ENCODE measurements at places on chromosomes 16 and 17.
A peak's percentile ranks its signal among the peaks of the same experiment; 100 is the strongest.

DNA sequence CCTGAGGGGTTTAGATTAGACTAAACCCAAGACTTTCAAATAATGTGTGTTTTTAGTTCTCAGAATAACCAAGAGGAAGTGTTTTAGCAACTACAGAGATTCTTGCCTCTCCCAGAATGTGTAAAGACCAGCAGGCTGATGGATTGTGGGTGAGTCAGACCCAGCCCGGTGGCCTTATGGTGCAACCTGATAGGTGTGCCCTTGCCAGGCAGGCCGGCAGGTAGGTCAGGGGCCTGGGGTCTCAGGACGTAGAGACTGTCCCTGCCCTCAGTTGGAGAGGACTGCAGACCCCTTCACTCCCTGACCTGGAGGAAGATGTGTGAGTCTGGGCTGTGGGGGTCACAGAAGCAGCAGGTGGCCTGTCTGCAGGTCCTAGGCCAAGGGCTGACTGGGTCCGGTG, 47.2 kb upstream of the ACSF3 start:
- no peak for DNase-seq

DNA sequence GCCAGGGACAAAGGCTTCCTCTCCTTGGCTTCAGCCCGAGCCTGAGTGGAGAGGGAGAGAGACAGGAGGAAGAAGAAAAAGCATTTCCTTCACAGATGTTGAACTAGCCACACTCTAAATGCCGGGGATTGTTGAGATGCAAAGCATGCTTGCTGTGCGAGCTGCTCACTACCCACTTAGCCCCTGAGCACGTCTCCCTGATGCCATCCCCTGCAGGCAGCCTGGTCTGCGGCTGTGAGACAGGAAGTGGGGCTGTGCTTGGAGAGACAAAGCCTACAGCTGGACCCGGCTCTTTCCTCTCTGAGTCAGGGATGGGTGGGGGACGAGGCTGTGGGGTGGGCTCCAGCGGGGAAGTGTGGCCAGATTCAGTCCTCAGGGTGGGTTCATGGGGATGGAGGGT, 13.7 kb downstream of the WNT9B start:
- peak; percentile 52 for DNase-seq

GRCh38 chr16:24677388-24677787, 52.1 kb upstream of the TNRC6A start:
- no peak for DNase-seq

GRCh38 chr16:54977211-54977610, 46.5 kb downstream of the IRX5 start:
- no peak for DNase-seq

DNA sequence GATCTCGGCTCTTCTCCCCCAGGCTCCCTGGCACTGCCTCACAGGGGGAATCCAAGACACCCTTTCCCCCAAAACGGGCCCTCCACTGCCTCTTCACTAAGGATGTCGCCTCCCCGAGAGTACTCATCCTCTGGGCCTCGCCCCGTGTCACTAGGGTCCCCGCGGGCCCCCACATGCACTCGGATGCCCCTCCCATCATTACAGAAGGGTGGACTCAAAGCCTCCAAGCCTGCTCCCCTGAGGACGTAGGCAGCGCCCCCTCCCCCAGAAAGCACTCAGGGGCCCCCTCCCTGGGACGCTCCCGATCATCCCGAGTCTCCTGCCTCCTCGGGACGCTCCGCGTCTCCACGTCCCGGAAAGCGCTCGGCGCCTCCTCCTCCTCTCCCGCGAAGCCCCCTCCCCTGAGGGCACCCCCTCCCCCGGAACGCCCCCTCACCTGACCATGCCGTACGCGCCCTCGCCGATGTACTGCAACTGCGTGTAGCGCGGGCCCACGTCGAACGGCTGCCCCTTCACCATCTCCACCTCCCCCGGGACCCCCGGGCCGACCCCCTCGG, 338 bp downstream of the MAPK3 start:
- no peak for DNase-seq

- DNase-seq, result no peak
These were observed 74.1 kb downstream of the NT5M start for GRCh38 chr17:17377071-17377967.

- DNase-seq, result peak; percentile 38
These were observed 49.2 kb downstream of the MYH11 start for GRCh38 chr16:15807603-15808009.

GRCh38 chr17:40538936-40539705, 26.2 kb downstream of the CCR7 start:
- no peak for DNase-seq

GRCh38 chr17:18166894-18167293, 16.7 kb upstream of the ALKBH5 start:
- no peak for DNase-seq

DNA sequence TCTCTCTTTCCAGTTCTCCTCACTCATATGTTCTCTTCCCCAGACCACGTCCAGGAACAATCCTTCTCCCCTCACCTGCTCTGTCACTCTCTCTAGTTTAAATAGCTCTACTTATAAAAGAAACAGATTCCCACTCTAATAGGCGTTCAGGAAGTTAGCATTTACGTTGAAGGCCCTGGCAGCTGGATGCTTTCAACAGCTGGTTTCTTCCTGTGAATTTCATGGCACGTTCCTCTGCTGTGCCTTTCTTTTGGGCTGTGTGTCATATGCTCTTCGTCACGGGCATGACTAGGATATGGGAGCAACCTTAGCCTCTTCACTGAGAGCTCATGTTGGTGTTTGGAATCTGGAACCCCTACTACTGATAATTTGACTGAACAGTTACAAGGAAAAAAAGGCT, 73.2 kb downstream of the ZNF18 start:
- no peak for DNase-seq

GRCh38 chr16:69410219-69410990, 14.0 kb upstream of the CYB5B start:
- DNase-seq, result no peak

DNA sequence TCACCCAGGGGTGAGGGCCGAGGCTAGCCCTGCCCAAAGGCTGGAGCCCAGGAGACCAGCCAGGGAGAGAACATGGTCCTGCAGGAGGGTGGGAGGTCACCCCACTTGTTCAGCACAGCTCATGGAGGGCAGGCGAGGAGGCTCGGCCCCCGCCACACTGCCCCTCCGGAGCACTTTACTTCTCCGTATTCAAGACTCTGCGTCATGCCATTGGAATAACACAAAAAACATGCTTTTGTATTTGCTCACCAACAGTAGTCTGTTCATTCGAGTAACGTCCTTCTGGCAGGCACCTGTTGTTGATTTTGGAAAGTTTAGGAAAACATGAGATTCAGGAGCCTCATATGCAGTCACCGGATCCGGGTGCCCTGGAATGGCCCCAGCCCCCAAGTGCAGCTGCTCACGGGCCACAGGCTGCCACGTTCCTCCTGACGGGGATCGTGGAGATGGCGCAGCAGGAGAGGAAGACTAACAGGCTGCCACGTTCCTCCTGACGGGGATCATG, 81.1 kb upstream of the DNAH17 start:
- no peak for DNase-seq

DNA sequence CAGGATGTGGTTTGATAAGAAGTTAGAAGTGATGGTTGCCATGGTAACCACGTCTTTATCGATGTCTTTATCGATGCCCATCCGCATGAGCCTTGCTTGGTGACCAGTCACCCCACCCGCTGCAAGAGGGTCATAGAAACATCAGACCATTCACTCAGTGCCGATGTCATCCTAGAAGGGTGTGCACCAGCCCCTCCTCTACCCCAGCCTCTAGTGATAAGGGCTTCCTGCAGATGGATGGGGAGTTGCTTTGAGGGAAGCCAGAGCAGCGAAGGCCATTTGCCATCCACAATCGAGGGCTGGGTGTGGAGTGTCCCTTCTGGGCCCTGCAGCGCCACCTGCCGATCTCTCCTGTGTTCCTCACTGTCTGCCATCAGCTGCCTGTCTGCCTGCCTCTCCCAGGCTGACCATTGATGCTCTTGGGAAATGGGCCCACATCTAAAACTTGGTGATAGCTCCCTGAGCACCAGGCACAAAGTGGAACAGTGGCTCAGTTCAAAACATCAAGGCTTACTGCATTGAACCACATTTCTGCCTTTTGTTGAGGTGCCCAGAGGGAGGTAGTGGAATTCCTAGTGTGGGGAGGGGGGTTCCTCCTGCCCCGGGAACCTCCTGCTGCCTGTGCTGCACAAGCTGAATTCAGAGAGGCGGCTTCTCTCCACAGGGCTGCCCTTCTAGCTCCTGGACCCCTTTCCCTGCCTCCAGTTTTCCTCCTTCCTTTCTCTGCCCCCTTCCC, 8.9 kb downstream of the CALB2 start:
- peak; percentile 91 for DNase-seq

DNA sequence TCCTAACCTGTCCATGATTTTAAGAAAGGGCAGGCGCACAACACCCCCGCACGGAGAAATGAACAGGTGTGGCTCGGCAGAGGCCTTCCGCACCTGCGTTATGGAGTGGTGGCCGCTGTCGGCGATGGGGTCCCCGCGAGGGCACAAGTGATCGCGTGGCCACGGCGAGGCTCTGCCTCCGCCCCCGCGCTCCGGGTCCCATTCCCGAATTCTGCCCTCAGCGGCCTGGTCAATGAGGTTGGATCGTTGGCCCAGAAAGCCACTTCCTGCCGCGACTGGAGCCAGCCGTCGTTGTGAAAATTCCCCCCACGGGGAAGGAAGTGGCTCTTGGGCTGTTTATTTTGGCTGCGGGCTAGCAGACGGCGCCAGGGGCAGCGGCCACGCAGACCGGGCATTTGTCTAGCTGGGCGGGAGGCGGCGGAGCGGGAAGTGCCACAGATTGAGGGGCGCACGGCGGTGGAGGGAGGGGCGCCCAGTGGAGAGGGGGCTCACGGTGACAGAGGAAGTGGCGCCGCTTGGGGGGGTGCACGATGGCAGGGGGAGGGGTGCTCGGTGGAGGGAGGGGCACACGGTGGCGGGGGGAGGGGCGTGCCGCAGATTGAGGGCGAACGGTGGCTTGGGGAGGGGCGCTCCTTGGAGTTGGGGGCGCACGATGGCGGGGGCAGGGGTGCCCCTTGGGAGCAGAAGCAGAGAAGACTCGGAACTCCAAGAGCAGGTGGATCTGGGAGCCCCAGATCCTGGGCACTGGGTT, 25.0 kb downstream of the MRC2 start:
- DNase-seq, result peak; percentile 62

DNA sequence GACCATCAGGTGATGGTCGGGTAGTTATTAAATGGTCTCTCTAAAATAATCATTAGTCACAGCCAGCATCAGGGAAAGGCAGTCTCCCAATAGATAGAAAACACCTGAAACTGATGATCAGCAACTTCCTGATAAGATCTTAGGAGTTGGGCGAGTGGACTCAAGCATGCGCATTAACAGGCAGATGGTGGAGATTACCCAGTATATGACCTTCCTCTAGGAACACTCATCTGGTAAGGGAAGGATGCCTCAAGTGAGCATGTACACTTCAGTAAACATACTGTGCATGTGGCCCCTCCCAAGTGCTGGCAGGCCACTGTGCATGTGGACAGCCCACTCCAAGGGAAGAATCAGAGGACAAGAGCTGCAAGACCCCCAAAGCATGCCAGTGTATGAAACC, 105.9 kb downstream of the ABCC12 start:
- DNase-seq, result no peak

All from iPS-NIHi11 (cell line).